ENCODE measurements at places on chromosomes 1 and 21. TPM values are rescaled to one million over a fixed set of nuclear protein-coding genes. Genes with fewer than 3 reads are reported as not detected.

Gene GJA9
- total RNA-seq, result not detected

Gene NPHS2
- total RNA-seq, result not detected

Gene CALML6
- 0.51 TPM for total RNA-seq

Gene FAM43B
- not detected for total RNA-seq

Gene FBXO2
- 0.60 TPM for total RNA-seq

Gene KIAA0040
- total RNA-seq, result 45.6 TPM

Gene ADGRL4
- not detected for total RNA-seq

Gene CZIB
- total RNA-seq, result 45.2 TPM
